ENCODE measurements at places on chromosomes 16 and 17.

DNA sequence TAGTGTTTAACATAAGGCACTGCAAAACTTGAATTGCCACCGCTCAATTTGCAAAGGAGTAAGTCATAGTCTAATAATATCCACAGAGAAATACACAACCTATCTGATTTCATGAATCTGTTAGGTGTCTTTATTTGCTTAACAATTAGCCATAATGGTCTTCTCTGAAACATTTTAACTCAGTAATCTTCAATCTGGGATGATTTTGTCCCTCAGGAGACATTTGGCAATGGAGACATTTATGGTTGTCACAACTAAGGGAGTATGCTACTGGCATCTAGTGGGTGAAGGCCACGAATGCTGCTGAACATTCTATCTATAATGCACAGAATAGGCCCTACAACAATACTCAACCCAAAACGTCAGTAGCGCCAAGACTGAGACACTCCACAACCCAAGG is 4.3 kb downstream of the UBE2G1 start:
- no peak for DNase-seq

DNA sequence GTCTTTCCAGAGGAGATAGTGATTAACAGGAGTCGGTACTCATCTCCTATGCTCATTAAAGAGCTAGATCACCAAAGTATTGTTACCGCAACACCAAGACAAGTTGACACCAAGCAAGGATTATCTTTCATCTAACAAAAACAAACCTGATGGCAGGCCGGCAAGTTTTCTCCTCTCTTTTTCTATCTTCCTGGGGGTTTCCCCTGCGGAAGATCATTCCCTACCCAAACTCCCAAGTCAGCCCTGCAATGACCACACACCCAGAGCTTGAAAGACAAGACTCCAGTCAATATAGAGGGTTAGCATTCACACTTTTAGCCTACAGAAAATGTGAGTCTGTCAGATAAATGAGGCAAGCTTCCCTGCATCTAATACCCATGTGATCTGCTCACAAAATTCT is 312.1 kb downstream of the SOX9 start:
- DNase-seq, result no peak

DNA sequence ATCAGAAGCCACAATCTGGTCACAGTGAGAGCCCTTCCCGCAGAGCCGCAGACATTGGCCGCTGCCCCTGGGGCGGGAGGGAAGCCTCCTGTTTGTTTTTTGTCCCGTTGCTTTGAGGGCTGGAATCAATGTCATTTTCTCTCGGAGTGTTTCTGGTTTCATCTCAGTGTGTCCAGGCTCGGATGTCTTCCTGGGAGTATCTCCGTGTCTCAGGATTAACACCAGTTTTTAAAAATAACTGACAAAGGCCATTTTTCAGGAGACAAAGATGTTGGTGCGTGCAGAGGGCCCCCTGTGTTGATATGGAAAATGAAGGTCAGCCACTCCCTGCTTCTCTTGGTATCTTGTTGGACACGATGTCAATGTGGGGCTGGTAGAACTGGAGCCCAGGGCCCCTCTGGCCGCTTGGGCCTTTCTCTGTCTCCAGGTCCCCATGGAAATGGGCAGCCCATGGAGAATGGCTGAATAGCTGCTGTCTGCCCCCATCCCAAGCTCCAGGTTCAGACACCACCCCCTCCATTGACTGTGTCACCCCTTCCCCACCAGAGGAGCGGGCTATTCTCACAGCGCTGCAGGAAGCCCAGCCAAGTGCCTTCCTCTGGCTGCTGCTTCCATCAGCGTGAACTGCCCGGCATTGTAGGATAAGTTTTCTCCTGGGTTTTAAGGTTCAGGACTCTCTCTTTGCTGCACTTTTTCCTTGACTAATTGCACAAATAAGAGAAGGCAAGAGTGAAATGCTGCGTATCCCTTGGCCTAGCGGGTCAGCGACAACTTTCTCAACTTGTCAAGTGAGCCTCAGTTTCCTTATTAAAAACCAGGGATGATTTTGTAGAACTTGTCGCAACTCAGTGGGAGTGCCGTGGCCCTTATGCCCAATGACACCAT is 72.2 kb upstream of the METTL9 start:
- DNase-seq, result peak; percentile 18

DNA sequence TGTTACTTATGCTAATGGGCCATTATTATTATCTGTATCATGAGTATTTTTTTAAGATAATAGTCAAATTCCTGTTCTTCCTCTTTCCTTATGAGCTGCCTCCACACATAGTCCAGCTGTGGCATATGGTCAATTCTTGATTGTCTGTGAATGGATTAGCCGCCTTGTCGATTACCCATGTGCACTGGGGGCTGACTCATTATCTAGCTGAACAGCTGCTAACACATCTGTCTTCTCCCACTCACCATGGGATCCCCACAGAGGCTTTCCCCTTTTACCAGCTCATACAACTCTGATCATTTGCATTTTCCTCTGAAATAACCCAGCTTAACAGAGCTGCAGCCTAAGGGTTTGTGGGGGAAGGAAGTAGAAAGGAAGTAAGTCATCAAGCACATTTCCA is 915.0 kb downstream of the CDH11 start:
- no peak for DNase-seq

- DNase-seq, result no peak
Measured at GRCh38 chr17:1966274-1967086, 58.7 kb downstream of the RTN4RL1 start.

GRCh38 chr16:50038756-50039529 is 13.9 kb downstream of the CNEP1R1 start:
- DNase-seq, result no peak

DNA sequence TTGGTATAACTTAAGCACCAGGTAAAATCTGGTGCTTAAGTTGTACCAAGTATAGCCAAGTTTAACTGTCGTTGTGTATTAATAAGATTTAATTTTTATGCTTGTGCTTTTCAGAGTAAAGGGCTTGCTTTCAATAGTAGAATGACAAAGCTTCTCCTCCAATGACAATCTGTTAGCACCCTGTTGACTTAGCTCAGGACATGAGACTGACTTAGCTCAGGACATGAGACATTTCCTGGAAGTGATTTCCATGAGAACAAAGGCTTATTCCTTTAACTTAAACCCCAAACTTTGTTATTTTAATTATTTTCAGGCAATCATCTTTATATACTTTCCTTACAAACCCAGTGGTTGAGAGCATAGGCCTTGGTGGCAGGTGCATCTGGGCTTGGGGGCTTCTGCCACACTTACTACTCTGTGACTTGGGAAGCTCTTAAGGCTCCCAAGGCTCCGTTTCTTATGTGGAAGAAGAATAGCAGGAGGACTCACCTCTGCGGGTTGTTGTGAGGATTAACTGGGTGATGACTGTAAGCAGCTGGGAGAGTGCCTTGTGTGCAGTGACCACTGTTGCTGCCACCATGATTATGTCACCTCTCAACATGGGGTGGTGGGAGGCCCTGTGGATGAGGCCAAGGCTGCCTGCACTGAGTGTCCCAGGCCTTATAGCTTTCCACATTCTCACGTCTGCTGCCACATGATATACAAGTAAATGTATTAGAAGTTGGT is 59.4 kb upstream of the CMIP start:
- DNase-seq, result no peak

- DNase-seq, result no peak
Measured at GRCh38 chr16:76294396-76295214, 17.4 kb downstream of the CNTNAP4 start.

DNA sequence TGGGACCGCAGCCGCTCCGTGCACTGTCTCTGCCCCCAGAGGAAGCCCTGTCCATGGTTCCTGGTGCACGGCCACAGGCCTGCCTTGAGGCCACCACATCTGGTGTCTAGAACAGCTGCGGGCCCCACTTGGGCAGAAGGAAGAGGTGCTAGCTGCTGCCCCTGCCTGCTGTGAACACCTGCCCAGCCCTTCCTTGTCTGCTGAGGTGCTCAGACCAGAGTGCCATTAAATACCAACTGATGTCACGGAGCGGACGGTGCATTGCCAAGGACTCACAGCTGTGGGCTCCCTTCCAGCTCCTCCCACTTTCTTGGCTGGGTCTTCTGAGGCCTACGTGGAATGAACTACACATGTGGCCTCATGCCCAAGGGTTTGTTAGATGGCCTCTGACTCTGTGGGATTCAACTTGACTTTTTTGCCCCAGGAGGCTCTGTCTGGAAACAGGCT is 146.1 kb downstream of the RAB11FIP4 start:
- no peak for DNase-seq

- DNase-seq, result no peak
Measured at GRCh38 chr16:53091466-53092211, 36.8 kb downstream of the CHD9 start.
